ENCODE measurements at places on chromosomes 7 and 10.

DNA sequence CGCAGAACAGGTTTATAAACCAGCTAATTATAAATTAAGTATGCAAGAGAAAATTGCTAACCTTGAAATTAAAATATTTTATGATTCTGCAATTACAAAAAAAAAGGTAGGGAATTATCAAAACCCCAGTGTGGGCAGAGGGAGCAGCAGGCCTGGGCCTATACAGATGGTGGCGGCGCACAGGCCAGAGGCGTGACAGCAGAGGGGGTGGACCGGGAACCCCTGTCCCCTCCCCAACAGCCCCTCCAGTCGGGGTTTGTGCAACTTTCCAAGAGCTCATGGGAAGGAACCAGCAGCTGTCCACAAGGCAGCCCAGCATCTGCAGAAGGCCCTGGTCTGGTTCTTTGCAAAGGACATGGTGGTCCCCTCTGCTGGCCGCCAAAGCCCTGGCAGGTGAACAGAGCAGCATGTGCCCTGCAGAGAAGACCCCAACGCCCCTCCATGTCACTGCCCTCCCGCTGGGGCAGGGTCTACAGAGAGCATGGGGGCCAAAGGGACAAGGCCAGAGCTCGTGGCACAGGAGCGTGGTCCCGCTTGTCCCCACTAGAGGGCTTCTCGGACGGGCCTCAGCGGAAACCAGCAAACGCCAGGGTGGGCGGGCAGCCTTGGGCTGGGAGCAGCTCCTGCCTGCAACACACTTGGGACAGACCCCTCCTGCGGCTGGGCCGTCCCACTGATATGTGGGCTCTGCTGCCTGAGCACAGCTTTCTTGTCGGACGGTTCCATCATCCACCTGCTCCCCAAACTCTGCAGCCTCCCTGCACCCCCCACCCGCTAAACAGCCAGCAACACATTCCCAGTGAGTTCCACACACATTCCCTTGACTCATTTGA, 75.1 kb downstream of the EBF3 start:
- peak; percentile 86 for DNase-seq

GRCh38 chr10:127036987-127037386, 131.8 kb downstream of the DOCK1 start:
- no peak for DNase-seq

DNA sequence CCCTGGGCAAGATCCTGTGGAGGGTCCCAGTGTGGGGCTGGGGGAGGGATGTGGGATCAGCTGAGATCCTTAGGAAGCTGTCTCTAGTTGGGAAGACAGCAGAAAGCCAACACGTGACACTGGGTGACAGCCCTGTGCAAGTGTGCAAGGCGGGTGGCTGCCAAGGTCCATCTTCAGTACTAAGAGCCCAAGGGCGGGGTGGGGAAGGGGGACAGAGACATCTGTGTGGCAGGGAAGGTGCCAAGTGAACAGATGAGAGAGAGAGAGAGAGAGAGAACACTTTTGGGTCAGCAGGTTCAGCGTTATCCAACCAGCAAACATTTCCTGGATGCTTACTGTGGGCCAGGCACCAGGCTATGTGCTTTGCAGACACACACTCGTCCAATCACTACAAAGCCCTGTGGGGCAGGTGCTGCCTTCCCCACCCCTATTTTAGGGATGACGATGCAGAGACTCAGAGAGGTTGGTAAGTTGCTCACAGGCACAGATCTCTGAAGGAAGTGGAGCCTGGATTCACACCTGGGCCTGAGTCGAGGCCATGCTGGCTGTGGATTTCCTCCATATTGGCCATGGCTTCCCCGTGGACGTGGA, 135.7 kb downstream of the GRK5 start:
- DNase-seq: no peak

DNA sequence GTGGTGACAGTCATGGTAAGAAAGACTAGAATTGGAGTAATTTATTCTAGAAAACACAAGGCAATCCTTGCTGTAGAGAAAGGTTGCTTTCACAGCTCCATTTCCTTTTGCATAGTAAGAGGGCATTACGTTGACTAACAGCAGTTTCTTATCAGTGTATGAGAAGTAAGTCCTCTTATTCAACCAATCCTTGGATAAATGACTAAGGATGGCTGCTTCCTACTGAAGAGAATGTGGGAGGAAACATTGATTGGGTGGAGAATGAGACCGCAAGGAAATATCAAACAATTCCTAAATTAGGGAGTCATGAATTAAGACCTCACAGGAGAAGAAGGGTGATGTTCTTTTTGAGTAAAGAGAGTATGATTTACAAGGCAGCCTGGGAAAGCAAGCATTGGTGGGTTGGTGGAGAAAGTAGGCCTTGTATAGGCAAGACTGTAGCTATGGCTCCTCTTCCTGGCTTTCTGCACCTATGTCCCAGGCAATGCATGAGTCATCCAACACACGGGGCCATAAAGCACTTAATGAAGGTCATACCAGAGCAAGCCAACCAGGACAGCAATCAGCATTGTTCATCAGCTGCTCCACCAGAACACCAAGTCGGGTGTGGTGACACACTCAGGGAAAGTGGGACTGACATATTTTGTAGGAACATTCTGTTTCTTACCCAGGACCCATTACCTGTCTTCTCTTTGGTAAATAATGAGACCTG, 5.6 kb downstream of the MGAM start:
- DNase-seq: no peak

GRCh38 chr7:142025896-142026295, 30.2 kb downstream of the MGAM start:
- DNase-seq: no peak

DNA sequence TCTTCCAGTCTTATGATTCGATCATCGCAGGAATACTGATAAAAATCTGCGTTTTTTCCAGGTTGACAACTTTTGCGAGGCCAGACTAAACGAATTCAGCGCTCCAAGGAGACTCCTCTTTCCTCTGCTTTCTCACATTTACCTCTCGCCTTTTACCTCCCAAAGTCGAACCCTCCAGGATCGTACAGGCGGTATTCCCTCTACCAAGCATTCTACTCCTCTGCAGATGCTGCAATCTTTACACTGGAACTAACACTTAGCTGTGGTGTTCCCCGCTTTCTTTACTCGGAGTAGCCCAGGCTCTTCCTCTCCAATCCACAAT, 449 bp downstream of the NUDT5 start:
- no peak for DNase-seq

DNA sequence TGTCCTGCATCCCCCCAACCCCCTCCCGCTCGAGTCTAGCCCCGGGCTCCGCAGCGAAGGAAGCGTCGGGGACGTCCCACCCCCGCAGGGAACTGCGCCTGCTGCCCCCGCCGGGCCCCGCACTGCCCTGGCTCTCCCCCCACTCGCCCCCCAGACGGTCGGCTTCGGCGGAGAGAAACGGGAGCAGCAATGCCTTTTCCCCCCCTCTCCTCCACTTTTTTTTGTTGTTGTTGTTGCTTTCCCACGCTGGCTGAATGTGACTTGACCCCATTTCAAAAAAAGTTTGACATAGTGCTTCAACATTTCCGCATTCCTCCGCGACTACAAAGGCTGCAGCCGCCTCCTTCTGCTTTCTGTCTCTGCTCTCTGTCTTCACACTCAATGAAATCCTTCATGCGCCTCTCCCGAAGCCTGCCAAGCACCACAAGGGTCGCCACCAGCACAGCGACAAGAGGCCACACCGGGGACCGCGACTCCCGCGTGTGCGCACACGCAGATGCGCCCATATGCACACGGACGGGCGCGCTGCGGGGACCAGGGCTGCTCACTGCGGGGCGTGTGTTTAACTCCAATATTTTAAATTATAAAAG, 1.0 kb downstream of the CDK6 start:
- DNase-seq: peak; percentile 49

- no peak for DNase-seq
Observed at GRCh38 chr10:95295031-95295755, 4.4 kb upstream of the PDLIM1 start.

GRCh38 chr7:69553190-69553589, 45.1 kb upstream of the AUTS2 start:
- no peak for DNase-seq

- DNase-seq: no peak
Observed at GRCh38 chr7:99141334-99141733, 2.6 kb downstream of the SMURF1 start.

DNA sequence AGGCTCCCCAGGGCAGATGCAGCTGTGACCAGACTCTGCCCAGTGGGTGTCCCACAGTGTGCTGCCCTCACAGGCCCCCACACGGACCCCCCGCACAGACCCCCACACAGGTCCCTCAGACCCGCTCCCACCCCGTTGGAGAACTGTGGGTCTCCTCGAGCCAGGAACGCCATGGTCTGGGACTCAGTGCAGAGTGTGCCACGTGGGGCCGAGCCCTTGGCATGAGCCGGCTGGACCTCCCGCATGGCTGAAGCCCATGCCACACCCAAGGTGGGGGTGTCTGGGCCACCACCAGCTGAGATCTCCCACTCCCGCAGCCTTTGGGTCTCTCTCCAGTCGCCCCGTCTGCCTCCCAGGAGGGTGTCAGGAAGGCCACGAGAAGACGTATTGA, 34.3 kb downstream of the JAKMIP3 start:
- DNase-seq: no peak

Data from HuH-7 (cell line).